Nucleus accumbens (tissue), 56 donors: ENCODE measurements at places on chromosomes 13 and 19.
A peak's percentile ranks its signal among the peaks of the same experiment; 100 is the strongest.

GRCh38 chr13:24356270-24356669, 46.9 kb downstream of the C1QTNF9 start:
- no peak for DNase-seq

GRCh38 chr13:85508683-85509329, 290.4 kb downstream of the SLITRK6 start:
- no peak for DNase-seq

GRCh38 chr13:28301839-28302238, 163.5 kb downstream of the PAN3 start:
- DNase-seq, result no peak

- DNase-seq, result peak; percentile 33
Measured at GRCh38 chr19:7916103-7916954, 1.7 kb downstream of the TGFBR3L start.

DNA sequence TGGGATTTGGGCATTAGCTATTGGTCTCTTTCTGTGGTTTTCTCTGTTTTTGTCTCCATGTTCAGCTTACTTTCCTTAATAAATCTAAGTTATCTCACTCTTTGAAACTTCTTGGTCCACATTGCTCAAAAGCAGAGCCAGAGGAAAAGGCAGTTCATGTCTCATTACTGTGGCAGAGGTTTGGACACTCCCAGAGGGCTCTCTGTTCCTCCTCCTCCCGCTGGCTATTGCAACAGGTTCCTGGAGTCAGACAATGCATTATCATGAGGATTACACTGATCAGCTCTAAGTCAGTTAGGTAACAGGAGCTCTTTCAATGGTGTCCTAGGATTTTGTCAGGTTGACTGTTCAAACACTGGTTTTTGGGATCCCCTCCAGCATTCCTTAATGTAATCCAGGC, 298.8 kb downstream of the NDFIP2 start:
- no peak for DNase-seq

GRCh38 chr13:87674247-87674738, 3.1 kb downstream of the SLITRK5 start:
- no peak for DNase-seq

- no peak for DNase-seq
Measured at GRCh38 chr13:98413796-98414195, 163.1 kb downstream of the STK24 start.

GRCh38 chr13:93862259-93862658, 617.2 kb downstream of the DCT start:
- DNase-seq, result no peak

- DNase-seq, result no peak
Measured at GRCh38 chr19:31175564-31176348, 173.5 kb downstream of the TSHZ3 start.

- DNase-seq, result no peak
Measured at GRCh38 chr19:38277549-38277948, 13.2 kb downstream of the SPINT2 start.

GRCh38 chr13:46578590-46578975, 25.6 kb downstream of the LRCH1 start:
- DNase-seq, result no peak

DNA sequence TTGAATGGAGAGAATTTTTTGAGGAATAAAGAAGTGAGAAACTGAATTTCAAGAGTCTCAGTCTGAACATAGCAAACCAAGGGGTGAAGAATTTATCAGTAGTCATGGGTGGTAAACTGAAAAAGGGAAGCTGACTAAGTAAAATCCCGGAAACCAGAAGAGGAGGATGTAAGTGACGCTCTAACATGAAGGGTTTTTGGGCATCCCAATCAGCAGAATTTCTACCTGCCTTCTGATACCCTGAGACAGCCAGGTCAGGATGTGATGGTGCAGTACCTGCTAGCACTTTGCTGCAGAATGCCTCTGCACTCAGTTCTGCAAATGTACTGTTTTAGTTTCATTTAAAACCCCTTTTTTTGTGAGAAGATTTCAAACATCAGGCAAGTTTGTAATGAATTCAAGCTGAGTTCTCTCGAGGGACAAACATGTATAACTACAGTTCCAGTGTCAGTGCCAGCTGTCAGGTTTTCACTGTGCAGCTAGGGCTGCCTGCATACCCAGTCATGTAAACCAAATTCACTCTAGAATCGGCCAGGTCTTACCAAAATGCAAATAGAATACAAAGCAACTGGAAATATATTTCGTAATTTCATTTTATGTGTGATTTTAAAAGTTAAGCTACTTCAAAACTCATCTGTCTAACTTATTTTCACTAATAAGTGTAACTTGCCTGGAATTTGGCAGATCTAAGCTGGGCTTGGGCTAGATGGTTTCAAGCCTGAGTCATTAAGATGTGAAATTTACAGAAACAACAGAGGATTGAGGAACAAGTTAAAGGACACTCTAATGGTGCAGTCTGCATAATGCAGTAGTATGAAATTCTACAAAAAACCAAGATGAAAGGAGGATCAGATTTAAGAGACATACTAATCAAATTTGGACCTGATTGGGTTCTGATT, 13.8 kb downstream of the METTL21C start:
- DNase-seq, result no peak
